ENCODE measurements at places on chromosomes 4 and X. TPM values are rescaled to one million over a fixed set of nuclear protein-coding genes. Genes with fewer than 3 reads are reported as not detected.

- no peak for DNase-seq
Measured at GRCh38 chr4:2102045-2102883, 43.1 kb downstream of the NAT8L start.

DNA sequence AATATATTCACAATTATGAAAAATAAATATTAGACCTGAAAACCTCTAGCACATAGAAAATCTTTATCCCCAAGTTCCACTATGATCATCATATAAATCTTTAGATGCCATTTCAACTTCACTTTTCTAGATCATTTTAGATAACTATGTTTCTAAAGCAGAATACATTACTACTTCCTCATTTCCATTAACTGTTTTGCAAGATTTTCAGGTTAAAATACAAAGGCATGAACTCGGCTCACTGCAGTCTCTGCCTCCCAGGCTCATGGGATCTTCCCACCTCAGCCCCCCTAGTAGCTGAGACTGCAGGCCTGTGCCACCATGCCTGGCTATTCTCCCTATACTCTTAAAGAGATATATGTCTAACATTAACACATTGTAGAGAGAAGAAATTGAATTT is 1365.9 kb upstream of the AGA start:
- DNase-seq, result no peak

DNA sequence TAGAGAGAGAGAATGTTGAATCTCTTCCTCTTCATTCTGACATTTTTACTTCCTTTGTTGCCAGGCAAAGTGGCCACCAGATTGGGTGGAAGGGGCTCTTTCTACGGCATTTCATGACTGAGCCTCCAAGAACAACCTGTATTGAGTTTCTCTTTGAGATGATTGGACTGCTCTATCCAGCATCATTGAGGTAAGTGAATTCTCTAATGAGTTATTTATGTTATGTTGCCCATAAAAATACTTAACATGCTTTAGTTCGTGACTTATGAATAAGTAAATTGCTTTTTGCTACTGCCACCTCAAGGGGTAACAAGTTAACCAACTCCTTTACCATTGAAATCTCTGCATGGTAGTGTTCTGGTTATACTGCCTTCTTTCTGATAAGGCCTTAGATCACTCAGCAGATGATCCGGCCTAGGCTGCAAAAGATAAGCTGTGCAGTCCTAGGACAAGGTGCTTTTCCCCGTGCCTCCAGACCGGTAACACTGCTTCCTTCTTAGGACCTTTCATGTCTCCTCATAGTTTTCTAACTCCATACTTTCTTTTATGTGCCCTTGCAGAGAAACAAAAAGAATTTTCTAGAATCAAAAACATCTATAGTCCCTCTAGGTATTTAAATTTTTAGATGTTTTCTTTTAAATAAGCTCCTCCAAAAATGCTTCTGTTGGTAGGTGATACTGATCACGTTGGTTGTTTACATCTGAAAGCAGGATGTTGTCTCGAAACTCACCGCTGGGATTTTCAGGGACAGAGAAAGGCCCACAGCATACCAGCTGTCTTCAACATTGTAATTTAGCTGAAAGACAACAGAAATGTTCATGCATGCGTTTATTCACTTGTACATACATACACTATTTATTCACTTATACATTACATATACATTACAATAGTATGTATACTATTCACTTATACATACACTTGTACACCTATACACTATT is 157.1 kb upstream of the RBPJ start:
- DNase-seq, result no peak

DNA sequence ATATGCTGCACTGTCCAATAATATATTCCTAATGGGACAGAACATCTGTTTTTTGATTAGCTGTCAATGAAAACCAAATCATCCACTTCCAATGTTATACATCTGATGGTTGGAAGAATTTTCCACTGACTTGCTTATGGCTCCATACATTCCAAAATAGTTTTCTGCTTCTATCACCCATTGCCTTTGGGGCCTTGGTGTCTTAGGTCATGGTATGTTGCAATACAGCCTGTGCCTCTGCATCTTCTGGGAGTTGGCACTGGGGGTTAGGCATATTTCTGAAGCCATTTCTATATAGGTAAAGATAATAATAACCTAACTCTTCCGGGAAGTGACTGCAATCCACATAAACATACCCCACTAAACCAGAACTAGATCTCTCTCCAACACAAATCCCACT is 53.2 kb upstream of the NR3C2 start:
- no peak for DNase-seq

DNA sequence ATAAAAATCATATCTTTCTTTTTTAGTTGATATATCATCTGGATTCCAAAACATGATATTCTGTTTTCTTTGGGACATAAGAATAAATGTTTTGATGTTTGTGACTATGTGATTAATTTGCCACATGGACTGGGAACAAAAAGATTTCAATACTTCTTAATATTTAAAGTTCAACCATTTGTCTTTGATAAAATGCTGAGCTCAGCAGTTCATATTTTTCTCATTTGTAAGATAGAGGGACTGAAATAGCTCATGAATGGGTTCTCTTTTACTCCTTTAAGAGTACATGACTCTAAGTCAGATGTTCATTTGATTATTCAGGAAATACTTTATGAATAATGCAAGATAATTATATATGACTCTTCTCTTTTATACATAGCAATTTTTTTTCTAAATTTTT is 205.9 kb upstream of the FAM47A start:
- DNase-seq, result no peak

DNA sequence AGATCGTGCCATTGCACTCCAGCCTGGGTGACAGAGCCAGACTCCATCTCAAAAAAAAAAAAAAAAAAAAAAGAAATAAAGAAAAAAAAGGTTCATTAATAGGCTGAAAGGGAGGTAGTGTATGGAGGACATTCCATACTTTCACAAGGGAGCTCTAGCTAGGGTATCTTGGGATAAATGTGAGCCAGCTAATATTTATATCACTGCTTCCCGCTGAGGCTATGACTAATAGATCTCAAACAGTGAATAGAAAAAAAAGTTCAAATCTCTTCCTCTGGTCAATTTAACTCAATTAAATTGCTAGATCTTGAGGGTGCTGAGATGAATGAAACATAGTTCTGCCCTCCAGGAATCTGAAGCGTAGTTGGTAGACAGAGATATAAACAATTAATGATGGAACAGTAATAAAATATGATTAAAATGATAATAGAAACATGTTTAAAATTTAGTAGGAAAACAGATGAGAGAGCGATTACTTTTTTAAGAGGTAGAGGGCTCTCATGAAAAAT is 55.7 kb upstream of the SHISA3 start:
- no peak for DNase-seq

GRCh38 chrX:48540028-48540375 is 488 bp downstream of the TBC1D25 start:
- no peak for DNase-seq

GRCh38 chrX:150165776-150166610 is 197.1 kb upstream of the MAMLD1 start:
- no peak for DNase-seq

- DNase-seq, result no peak
Measured at GRCh38 chr4:169682372-169683047, 62.1 kb downstream of the CLCN3 start.

GRCh38 chr4:33184657-33185290 is 2464.6 kb downstream of the PCDH7 start:
- DNase-seq, result no peak

DNA sequence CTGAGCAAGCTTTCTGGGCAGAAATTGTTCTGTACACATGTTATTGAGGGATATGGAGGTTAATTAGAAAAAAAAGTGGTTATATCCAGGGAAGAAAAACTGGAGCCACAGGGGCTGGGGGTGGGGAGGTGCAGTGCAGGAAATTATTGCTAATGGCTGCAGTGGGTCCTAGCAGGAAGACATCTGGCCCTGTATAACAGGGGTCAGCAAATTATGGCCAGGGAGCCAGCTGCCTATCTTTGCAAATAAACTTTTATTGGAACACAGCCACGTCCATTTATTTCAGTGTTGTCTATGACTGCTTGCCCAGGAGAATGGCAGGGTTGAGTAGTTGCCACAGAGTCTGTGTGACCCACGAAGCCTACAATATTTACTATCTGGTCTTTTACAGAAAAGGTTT is 23.4 kb upstream of the PRPS2 start:
- DNase-seq, result no peak

GRCh38 chr4:40608628-40609027 is 21.0 kb downstream of the RBM47 start:
- DNase-seq, result no peak

The TMEM33 gene
- 6.7 TPM for polyA plus RNA-seq

The CENPVL1 gene
- polyA plus RNA-seq, result 0.42 TPM

The PDZD4 gene
- 11.5 TPM for polyA plus RNA-seq

The ARX gene
- 0.27 TPM for polyA plus RNA-seq

The IL21 gene
- not detected for polyA plus RNA-seq

The REPS2 gene
- 1.3 TPM for polyA plus RNA-seq

The DUSP21 gene
- polyA plus RNA-seq, result not detected

Measured in small intestine (tissue), 16 donors.